ENCODE measurements at places on chromosomes 2 and 18.
A peak's percentile ranks its signal among the peaks of the same experiment; 100 is the strongest.

DNA sequence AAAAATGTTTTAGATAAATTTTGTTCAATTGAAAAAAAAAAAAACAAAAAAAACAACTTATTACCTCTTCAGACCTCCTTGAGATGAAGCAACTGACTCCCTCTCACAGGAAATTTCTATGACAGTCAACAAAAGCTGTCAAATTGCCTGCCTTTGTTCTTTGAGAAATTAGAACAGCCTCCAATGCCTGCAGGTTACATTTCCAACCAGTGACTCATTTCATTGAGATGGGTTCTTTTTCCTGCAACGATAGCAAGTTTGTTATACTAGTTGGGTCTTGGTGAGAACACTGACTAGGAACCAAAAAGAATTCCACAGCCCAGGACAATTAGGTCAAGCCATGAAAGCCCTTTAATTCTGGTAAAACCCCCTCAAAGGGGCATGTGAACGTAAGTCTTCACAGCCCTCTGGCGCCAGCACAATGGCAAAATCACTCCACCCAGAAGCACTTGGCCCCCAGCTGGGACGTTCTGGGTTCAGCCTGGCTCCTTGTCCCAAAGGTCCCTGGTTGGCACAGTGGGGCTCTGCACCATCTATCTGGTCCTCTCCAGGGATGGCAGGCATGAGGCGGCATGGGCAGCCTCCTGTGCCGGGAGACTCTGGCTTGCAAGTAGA lies 87.0 kb downstream of the SPP2 start:
- no peak for DNase-seq

DNA sequence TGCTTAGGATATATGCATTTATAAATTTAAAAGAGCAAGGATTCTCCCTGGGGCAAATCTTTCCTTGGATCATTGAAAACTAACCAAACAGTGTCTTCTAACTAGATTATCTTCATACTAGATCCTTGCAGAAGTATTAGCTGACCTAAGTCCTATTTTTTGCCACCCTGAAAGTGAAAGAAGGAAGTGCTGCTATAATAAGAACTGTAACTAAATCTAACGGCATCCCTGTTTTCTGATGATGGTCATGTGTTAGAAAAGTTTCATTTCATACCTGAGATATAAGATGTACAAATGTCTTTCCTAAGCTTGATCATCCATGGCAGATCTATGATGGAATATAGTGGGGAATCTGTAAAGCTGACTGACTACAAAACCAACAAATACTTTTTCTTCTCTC lies 102.7 kb downstream of the MAP2 start:
- no peak for DNase-seq

- DNase-seq = no peak
Measured at GRCh38 chr2:63846487-63846886, 4.8 kb downstream of the UGP2 start.

GRCh38 chr2:55155764-55156281 lies 76.3 kb downstream of the CLHC1 start:
- no peak for DNase-seq

GRCh38 chr18:5973099-5973498 lies 77.8 kb upstream of the TMEM200C start:
- peak; percentile 16 for DNase-seq

DNA sequence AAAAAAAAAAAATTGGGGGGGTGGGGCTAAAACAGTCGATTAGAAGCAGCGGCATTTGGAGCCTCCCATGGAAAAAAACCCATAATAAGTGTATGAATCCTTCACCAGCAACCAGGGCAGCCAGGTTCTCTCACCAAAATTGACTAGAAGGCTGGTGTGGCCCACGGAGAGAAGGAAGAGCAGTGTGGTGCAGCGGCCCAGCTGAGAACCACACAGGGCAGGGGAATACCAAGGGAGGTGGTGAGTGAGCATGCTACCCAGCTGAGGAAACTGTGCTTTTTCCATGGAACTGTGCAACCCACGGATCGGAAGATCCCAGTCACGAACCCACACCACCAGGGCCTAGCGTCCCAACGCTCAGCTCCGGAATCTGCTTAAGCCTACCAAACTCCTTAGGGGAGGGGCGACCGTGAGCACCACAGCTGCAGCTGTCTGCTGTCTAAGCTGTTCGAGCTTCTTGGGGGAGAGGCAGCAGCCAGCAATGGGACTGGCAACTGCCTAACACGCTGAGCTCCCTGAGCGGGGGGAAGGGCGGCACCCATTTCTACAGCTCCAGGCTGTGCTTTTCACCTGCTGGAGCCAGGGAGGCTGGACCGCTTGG lies 1037.2 kb upstream of the ACVR2A start:
- DNase-seq = no peak

DNA sequence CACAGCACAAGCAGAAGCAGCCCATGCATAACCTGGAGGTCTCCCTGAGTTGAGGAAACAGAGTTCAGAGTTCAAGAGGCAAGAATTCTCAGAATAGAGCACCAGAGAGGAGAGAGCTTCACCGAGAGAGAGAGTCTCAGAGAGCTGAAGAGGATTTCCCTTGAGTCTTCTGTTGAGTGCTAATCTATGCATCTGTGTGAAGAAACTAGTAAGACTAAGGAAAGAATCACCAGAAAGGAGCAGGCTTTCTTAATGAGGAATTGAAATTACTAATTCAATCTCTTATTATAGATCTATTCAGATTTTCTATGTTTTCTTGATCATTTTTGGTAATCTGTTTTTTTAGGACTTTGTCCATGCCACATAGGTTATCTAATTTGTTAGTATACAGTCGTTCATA lies 89.3 kb upstream of the CTAGE1 start:
- no peak for DNase-seq

DNA sequence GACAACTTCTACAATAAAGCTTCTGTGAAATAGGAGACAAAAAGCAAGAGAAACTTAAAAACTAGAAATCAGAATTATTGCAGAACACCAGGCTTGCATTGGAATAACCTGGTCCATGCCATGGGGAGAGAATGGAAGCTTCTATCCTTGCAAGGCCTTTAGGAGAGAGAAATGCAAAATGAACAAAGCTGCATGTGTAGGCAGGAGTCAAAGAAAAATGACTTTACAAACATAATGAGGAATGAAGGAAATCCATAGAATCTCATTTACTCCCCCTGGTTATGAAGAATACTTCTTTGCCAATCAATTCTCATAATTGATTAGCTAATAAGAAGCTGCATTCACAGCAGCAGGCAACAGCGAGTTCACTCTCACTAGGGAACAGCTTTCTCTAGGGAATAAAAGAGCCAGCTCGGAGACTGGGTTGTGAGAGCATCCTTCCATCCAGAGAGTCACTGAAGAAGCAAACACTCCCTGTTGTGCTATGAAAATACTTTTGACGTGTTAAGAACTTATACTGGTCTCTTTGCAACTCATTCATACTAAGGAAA lies 235.9 kb upstream of the LRATD1 start:
- no peak for DNase-seq

GRCh38 chr2:27316655-27317412 lies 6.1 kb downstream of the MPV17 start:
- DNase-seq = no peak

DNA sequence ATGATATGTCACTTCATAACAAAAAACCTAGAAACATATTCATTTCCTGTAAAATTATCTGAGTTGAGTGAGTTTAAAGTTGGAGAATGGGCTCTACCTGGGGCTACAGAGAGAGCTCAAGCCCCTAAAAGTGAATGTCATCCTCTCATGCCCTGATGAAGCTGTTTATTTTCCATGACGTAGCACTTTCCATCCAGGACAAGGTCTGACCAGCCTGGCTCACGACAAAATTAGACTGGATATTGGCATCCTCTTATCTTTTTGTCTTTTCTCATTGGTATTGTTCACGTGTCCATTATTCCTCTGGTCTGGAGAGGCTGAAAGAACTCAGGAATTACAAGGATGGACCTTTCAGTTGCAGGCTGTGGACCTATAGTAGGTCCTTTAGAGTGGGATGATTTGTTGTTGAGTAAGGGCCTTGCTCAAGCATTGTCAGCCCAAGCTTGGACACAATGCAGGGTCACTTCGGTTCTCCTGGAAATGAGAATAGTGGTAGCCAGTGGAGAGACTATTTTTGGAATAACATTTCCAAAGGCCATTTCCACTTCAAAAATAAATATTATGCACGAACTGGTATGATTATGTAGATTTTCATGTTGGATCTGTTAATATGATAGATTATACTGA lies 24.4 kb upstream of the TDRD15 start:
- no peak for DNase-seq

DNA sequence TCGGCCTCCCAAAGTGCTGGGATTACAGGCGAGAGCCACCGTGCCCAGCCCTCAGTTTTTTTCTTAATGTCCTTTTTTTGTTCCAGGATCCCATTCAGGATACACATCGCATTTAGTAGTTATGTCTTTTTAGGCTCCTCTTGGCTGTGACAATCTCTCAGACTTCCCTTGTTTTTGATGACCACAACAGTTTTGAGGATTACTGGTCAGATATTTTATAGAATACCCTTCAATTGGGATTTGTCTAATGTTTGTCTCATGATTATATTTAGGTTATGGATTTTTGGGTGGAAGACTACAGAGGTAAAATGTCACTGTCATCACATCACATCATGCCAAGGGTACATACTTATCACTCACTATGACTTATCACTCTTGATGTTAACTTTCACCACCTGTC lies 46.7 kb downstream of the SCN3A start:
- DNase-seq = no peak

- no peak for DNase-seq
Measured at GRCh38 chr18:45290364-45290763, 324.9 kb upstream of the SLC14A2 start.

DNA sequence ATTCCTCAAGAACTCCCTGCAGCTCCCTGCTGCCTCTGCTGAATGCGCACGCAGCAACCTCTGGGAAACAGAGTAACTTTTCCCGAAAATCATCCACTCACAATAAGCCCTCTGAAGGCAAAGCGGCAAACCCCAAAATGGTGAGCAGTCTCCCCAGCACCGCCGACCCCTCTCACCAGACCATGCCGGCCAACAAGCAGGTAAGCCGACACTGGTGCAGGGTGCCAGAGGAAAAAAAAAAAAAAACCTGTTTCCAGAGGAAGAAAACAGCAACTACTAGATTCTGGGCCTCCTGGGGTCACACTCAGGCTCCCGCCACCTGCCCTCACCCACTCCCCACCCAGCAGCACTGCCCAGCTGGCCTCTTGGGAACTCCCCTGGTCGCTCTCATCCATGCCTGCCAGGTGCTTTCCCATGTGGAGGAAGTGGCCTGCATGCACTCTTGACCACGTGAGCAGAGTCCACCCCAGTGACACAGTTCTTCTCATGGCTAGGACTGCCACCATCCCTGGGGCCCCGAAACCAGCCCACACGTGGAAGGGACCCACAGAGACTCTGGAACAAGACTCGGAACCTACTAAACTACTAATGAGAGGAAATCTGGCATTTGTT lies 36.9 kb downstream of the KCTD18 start:
- no peak for DNase-seq

GRCh38 chr2:230825354-230825753 lies 39.4 kb upstream of the ITM2C start:
- DNase-seq = no peak

DNA sequence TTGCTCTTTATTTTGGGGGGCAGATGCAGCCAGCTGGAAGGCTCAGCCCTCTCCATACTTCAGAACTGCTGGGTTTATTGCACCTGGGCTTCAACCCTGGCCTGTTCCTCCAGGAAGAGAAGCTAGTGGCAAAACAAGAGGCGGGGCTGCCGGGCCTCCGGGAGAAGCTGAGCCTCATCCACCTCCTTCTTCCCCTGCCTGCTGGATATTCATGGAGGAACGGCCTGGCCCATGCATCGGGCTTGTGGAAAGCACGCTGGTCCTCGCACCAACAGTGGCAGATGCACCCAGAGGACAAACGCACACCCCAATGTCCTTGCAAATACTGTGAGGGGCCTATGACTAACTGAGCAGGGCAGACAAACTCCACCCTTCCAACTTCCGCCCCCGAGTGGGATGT lies 30.6 kb downstream of the FAM178B start:
- peak; percentile 42 for DNase-seq

DNA sequence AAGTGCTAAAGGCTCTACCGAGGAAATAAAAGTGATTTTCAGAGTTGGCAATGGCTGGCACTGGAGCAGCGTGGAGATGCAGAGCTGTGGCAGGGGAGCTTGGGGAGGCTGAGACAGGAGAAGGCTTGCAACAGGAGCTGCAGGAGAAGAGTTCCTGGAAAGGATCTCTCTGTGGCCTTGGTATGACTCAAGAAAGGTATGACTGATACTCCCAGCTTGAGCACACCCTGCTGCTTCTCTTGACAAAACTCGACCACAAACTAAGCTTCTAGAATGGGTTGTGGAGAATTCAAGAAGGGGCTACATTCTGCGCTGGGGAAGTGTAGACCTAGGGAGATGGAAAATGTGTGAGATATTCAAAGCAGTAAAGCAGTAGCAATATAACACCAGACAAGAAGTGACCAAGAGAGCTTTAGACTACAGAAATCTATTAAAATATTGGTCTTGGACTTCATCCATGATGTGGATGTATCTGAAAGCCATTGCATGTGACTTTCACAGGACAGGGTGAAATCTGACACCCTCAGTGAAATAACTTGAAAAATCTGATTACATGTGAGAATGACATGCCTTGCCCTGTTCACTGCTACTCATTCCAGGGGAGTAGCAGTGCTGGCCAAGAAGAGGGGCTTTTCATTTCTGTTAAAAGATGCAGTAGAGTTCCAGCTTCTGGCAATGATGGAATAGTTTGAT lies 41.5 kb downstream of the SUCLG1 start:
- no peak for DNase-seq

DNA sequence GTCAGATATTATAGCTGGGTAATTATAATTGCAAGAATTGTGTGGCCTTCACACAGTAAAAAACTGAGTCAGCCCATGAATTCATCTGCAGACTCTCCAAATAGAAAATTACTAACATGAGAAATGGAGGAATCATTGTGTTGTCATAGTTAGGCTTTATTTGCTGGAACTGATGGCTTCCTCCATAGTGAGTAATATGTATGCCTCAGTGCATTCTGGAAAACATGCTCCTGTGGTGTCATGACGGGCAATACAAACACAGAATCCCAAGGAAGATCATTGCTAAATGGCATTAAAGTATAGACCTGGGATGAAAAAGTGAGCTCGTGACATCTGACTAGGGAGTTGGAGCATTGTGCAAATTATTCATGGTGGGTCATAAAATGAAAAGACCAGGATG lies 23.6 kb upstream of the NMS start:
- no peak for DNase-seq

GRCh38 chr18:12585218-12585617 lies 72.7 kb downstream of the SPIRE1 start:
- DNase-seq = no peak

DNA sequence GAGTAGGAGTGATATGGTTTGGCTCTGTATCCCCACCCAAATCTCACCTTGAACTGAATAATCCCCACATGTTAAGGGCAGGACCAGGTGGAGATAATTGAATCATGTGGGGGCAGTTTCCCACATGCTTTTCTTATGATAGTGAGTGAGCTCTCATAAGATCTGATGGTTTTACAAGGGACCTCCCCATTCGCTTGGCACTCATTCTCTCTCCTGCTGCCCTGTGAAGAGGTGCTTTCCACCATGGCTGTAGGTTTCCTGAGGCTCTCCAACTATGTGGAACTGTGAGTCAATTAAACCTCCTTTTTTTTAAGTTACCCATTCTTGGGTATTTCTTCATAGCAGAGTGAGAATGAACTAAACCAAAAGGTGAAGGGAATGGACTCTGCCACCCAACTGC lies 207.5 kb downstream of the LOXHD1 start:
- no peak for DNase-seq
